ENCODE measurements at places on chromosomes 16 and 17.
A peak's percentile ranks its signal among the peaks of the same experiment; 100 is the strongest.

DNA sequence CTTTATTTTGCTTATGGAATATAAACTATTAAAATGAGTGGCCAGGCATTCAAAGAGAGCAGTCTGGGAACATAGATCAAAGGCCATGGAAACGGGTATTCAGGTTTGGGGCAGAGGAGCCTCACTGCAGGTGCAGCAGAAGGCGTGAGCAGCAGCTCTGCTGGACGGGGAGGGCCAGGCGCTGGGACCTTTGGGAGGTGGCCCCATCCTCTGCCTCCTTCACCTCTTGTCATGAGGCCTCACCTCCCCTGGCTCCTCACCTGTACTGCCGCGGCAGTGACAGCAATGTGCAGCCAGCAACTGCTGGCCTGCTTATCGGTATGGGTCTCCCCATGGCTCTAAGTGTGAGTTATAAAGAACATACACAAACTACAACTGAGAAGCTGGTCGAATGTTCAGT, 109.4 kb downstream of the CDK5R1 start:
- DNase-seq = no peak

GRCh38 chr16:81253141-81253540, 14.7 kb downstream of the BCO1 start:
- no peak for DNase-seq

DNA sequence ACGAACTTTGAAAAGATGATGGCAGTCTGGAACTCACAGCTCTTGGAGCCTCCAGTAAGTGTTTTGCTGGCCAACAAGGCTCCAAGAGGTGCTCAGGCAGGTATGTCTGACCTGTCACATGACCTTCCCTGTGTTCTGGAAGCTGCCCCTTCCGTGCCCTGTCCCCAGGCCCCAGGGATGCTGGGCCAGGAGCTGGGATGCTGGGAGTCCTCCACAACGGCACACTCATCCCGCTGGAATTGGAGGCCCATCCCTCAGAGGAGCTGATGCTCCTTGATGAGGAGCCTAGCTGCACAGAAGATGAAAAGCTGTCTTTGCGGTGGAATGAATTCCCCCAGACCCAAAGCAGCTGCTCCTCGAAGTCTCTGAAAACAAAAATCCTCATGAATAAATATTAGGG, 47.8 kb downstream of the HOXB1 start:
- DNase-seq = no peak

GRCh38 chr17:82703036-82703745, 4.7 kb upstream of the RAB40B start:
- DNase-seq = no peak

DNA sequence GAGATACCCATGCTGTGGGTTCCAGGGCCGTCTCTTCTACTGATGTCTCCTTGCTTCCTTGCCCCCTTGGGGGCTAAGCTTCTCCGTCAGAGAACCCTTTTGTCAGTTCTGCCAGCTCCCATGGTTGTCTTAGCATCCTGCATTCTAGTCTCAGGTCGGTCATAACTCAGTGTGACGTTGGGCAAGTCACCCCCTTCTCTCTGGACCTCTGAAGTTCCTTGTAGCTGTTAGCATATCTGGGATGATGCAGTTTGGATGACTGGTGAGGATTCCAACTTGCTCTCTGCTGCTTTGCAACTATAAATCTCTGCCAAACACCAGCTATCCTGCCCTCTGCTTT, 8.9 kb upstream of the MYL4 start:
- DNase-seq = no peak

DNA sequence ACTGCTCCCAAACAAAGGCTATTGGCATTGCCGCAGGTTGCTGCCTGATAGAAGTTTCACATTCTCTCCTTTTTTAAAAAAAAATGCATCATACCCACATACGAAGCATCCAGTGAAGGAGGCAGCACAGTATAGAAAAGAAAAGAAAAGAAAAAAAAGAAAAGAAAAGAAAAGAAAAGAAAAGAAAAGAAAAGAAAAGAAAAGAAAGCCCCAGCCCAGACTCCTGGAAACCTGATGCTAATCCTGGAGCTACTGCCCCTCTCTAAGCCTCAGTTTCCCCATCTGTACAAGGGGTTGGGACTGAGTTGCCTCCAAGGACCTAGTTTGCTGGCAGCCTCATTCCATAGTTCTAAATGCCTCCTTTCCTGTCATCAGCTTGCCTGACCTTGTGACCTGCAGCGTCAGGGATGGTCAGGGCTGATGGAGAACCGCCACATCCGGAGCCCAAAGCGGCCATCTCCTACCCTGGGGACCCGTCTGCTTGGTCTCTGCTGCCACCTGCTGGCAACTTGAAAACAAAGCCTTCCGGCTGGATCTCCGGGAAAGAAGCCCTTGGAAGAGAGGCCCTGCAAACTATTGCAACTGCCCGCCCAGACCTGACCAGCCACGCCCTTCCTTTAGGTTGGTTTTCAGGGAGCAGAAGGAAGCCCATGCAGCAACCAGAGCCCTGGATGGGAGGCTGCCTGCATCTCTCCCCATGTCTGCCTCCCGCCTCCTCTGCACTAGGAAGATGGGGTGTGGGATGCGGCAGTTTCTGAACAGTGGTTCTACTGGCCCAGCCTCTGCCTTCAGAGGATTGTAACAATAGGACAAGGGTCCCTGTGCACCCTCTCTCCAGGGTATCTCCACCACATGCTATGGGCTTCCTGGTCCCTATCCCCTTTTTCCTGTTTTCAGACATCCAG, 13.0 kb downstream of the AIPL1 start:
- DNase-seq = peak; percentile 75

- DNase-seq = no peak
These were observed 61.4 kb upstream of the TBX2 start for GRCh38 chr17:61338000-61338798.

DNA sequence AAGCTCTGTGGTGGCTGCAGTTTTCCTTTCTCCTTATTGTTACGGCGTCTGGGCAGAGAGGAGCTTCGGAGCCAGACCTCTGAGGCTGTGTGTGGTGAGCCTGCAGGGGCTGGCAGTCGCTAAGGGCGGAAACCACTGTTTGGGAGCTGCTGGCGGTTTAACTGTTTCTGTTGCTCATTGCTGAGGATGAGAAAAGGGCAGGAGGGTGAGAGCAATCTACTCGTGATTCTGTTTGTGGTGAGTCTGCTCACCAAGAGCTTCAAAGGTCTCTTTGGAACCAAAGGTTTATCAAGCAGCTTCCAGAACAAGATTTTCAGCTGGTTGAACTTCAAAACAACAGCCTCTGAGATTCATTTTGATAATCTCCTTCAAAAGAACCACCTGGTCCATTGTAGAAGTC, 143.9 kb downstream of the ANKFN1 start:
- no peak for DNase-seq
